ENCODE measurements at places on chromosomes 7 and 10.

- DNase-seq, result no peak
These were observed 21.9 kb downstream of the RRP12 start for GRCh38 chr10:97378933-97379921.

DNA sequence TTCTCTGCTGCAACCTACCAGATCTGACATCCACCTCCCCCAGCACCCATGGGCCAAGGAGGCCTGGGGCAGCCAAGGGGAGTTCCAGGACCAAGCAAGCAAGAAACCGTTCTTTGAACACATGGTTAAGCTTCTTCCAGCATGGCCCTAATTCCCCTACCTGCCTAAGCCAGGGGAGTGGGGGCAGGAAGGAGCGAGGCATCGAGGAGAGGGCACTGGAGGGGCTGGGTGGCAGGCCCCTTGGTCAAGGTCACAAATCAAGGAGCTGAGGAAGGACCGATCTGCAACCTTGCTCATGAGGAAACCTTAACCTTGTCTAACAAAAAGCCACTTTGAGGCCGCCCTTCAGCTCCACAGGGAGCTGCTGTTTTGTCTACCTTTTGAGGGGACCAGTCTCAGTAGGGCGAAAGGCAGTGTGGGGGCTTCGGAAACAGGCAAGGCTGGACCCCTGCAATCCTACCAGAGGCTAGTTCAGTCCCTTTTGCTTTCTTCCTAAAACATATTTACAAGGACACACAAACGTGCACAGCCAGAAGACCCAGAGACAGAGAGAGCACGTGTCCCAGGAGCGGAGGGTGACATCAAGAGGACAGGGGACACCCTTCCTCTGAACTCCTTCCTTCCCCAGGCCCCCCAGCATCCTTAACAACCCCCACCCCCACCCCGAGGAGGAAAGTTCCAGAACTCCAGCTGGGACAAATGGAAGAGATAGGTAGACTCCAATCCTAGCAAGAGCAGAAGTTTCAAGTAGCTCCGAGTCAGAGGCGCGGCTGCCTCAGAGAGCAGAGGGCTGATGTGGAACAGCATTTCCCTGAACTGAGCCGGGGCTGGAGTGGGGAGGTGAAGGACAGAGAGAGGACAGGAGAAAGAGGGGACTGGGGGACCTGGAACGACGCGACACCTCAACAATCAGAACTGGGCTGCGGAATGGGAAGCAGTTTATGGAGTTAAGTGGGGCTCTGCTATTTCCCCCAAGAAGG, 28.2 kb downstream of the SPOCK2 start:
- no peak for DNase-seq

DNA sequence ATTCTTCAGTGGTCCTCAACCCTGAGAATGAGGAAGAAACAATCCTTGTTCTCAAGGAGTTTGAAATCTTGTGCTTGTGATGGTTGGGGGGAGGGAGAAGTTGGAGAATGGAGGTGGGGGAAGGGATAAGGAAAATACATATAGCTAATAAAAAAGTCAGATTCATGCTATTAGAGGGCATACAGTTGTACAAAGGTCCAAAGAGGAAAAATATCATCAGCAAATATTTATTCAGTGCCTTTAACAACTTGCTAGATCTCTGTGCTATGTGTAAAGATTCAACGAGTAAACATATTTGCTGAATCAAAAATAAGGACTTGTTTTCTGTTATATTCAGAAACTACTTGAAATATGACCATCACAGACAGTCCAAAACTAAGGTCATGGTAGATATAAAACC, 114.4 kb downstream of the HIBADH start:
- DNase-seq, result no peak

DNA sequence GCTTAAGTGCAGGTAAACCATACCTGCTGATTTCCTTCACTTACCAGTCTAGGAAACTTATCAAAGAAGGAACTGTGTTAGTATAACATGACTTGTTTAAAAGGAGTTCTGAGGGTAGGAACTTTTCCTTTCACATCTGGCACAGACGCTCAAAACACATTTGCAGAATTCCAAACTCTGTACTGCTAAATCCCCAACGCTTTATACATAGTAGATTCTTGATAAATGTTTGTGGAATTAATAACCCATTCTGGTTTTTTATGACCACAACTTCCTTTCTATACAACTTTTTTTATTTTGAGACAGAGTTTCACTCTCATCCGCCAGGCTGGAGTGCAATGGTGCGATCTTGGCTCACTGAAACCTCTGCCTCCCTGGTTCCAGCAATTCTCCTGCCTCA, 7.7 kb upstream of the TRUB1 start:
- no peak for DNase-seq

DNA sequence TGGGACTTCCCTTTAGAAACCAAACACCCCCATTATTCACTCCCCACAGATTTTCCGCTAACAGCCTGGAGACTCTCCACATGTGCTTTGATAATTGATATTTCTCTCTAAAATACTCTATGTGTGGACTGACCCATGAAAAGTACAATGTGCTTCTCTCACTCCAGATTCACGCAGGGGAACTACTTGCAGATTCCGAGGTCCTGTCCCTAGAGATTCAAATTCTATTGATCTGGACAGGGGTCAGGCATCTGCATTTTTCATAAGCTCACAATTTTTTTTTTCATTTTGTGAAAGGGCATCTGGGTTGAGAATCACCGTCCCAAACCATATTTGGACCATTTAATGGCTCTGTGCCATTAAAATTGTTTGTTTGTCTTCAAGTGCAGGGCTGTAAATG, 98.7 kb downstream of the CALCR start:
- no peak for DNase-seq

- no peak for DNase-seq
These were observed 130.6 kb downstream of the PLXDC2 start for GRCh38 chr10:19946791-19947190.

GRCh38 chr7:7323352-7323751, 141.0 kb downstream of the C1GALT1 start:
- no peak for DNase-seq

- no peak for DNase-seq
These were observed 264.3 kb downstream of the AUTS2 start for GRCh38 chr7:69862413-69863064.

- DNase-seq, result no peak
These were observed 8.6 kb downstream of the PAX4 start for GRCh38 chr7:127609297-127609696.

All from vagina (tissue), 2 donors.